ENCODE measurements at places on chromosomes 13 and 19.

DNA sequence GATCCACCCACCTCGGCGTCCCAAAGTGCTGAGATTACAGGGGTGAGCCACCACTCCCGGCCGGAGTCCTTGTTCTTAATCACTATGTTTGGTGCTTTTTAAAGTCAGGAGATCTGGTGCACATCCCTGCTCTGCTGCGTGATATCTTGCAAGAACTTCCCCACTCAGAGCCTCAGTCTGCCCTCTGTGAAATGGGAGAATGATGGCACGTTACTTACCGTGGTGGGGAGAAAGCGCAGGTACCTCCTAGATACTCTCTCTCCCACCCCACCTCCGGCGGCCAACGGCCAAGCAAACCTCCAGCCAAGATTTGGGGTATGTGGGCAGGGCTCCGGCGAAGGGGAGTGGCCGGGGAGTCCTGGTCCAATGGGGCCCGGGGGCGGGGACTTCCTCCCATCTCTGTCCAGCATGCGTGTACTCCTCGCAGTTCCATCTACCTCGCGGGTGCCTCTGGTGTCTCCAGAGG lies at the start of gene RYR1:
Gene RYR1 (plus strand): TSS at position 424 of the 466 bp plus-strand sequence. CDS start 139 bp downstream, outside the sequence.
- DNase-seq, result peak; percentile 28

GRCh38 chr19:34363094-34363493 lies 1.9 kb upstream of the GPI start:
- DNase-seq, result peak; percentile 28

- no peak for DNase-seq
Measured at GRCh38 chr13:107118506-107118905, 550.6 kb upstream of the ARGLU1 start.

- no peak for DNase-seq
Measured at GRCh38 chr19:30304540-30304939, 67.6 kb upstream of the ZNF536 start.

DNA sequence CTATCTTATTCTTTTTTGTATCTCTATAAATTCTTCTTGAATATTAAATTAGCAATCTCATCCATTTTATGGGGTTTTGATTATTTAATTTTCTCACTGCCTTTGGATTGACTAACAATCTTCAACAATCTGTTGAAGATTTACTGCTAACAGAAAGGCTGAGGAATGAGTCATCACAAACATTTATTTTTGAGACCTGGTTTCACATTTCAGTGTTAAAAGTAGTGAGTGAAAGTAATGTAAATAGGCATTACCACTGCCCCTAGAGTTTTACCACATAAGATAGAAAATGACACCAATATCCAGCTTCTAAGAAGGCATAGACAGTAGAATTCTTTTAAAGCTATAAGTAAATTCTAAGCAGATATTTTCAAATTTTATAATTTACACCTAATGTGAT lies 472.8 kb downstream of the OLFM4 start:
- DNase-seq, result no peak

DNA sequence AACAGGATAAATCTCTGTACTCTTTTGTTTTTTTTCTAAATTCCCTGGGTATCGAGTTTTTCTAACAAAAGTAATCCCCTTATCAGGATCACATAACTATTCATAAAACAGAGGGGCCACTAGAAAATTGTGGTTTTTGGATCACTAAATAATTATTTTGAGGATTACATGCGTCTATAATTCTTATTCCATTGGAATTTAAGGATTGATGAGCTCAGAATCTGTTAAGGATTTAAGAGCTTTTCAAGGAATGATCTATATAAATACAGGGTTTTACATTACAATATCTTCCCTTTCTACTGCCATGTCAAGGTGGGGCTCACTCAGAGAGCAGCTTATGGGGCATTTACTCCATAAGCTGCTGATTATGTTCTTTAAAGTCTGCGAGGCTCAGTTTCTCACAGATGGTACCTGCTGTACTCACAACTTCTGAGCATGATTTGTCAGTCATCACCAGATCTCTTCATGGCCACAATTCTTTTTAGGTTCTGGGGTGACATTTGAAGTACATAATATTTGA lies 449.8 kb downstream of the PCDH17 start:
- no peak for DNase-seq

GRCh38 chr19:38713227-38713649 lies 31.0 kb downstream of the CAPN12 start:
- no peak for DNase-seq

DNA sequence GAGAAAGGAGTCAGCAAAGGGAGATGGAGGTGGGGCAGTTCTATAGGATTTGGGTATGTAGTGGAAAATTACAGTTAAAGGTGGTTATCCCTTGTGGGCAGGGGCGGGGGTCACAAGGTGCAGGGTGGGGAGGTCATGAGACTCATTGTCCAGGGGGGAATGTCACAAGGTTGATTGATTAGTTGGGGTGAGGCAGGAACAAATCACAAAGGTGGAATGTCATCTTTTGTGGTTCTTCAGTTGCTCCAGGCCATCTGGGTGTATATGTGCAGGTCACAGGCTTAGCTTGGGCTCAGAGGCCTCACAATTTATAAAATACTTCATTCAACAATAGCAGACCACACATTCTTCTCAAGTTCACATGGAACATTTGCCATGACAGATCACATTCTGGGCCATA lies 109.6 kb downstream of the ATP11A start:
- no peak for DNase-seq

GRCh38 chr19:34313188-34313587 lies 51.8 kb upstream of the GPI start:
- DNase-seq, result no peak

DNA sequence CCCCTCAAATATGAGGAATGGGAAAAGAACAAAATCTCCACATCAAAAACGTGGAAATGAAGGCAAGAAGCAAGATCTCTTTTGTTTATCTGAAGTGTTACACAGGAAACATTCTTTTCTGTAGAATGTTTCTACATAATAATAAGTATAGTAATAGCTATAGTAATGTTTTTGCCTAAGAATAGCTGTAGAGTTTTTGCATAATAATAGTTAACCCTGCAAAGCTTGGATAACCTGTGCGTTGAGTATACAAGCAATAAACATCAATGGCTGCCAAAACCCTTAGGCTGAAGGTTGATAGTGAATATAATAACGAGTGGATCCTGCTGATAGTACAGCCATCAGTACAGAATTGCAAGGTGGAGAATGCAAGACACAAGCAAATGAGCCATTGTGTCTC lies 11.1 kb upstream of the LILRA5 start:
- DNase-seq, result no peak

GRCh38 chr13:40333226-40333625 lies 333.2 kb downstream of the FOXO1 start:
- no peak for DNase-seq

DNA sequence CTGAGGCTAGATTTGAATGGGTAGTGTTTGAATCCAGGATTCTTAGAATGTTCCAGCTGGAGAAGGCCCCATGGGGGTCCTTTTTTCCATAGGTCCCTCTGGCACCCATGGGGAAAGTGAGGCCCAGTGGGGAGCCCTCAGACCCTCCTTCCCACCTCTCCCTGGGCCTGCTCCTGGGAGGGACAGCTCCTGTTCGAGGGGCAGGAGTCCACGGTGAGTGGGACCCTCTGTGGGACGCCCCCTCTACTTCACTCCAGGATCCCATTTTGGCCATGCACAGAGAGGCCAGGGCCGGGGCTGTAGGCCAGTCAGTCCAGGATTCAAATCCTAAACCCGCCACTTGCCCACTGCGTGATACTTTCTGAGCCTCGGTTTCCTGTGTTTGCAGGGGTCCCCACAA lies 7.6 kb downstream of the MEF2B start:
- DNase-seq, result no peak

- no peak for DNase-seq
Measured at GRCh38 chr13:49932066-49932465, 4.1 kb downstream of the SPRYD7 start.

DNA sequence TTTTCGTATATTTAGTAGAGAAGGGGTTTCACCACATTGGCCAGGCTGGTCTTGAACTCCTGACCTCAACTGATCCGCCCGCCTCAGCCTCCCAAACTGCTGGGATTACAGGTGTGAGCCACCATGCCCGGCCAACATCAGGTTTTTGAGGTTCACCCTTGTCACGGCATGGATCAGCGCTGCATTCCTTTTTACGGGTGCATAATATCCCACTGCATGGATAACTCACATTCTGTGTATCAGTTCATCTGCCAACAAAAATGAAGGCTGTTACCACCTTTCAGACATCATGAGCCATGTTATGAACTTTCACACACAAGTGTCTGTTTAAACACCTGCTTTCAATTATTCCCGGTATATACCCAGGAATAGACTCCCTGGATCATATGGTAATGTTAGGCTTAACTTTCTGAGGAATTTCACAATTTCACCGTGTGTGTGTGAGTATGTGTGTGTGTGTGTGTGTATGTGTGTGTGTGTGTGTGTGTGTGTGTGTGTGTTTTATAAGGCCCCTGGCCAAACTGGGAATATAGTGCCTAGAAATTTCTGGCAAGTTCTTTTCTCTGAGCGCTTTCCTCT lies 52.2 kb downstream of the AP1M1 start:
- DNase-seq, result no peak

- no peak for DNase-seq
Measured at GRCh38 chr13:78680115-78680561, 21.2 kb upstream of the OBI1 start.

DNA sequence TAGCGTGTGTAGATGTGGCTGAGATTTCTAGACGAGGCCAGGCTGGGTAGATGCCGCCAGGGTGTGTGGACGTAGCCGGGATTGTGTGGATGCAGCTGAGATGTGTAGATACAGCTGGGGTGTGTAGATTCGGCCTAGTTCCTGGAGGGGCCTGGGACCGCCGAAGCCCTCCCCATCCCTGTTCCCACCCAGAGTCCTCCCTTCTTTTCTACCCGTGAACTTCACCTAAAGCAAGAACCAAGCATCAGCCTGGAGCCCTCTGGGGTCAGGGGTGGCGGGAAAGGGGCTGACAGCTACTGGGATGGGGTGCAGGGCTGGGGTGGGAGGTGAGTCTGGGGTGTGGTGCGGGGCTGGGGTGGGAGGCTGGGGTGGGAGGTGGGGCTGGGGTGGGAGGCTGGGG lies 768 bp downstream of the TMPRSS9 start:
- DNase-seq, result no peak

- no peak for DNase-seq
Measured at GRCh38 chr13:25371158-25371874, 458 bp upstream of the ATP8A2 start.

GRCh38 chr19:27966390-27966816 lies 1246.5 kb downstream of the UQCRFS1 start:
- DNase-seq, result peak; percentile 53

DNA sequence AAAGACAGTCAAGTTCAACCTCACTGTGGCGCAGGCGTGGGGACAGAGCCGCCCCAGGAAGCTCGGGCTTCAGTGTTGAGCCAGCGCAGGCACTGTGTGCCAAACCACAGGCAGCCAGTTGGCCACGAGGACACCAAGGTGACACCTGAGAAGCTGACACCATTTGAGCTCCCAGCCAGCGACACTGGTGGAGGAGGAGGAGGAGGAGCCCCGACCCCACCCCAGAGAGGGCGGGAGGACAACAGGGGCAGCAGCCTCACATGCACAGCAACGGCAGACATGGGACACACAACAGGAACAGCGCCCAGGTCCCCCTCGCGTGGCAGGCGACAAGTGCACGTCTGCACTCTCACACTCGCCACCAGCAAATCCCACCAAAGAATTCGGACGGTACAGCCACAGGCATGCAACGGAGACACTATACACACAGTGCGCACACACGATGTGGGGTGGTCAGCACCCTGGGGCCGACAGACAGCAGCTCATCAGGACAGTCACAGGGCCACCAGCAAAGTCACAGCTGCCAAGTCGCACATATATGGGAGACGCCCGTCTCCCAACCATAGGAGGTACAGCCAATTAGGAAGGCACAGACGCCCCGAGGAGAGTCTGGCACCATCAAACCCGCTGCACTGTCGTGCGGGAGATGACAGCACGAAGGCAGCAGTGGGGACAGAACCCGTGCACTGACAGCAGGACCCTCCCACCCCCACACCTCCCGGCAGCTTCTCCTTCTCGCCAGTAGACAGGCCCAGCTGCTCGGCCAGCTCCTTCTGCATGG lies 3.4 kb downstream of the EIF3G start:
- no peak for DNase-seq

- DNase-seq, result peak; percentile 97
Measured at GRCh38 chr19:1040476-1041271, 767 bp downstream of the ABCA7 start.

DNA sequence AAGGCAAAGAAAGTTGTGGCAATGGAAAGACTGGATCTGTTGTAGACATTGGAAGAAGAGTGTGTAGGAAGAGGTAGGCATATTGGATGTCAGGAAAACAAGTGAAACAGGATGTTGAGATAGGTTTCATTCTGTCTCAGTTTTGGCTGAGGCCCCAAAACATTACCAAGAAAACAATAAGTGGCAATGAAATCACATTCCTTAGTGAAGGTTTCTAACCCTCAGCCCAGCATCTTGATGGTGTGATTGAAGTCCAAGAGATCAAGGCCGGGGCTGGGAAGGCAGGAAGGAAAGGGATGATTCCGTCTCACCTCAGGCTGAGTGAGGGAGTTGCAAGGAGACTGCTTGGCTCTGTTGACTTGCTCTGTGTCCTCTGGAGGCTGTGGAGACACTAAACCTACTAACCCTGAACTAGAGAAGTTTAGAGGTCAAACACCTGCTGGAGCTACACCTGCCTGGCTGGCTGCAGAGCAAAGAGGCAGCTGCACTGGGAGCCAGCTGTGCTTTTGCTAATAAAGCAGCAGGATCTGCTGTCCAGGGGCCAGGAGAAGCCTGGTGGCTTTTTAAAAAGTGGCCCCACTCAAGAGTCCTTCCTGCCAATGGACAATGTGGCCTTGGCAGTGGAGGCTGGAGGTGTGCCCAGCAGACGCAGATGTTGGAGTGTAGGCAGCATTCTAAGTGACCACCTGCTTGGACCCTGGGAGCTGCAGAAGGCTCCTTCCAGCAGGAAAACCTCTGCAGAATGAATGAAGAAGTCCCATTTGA lies 53.6 kb downstream of the DGKH start:
- DNase-seq, result no peak

DNA sequence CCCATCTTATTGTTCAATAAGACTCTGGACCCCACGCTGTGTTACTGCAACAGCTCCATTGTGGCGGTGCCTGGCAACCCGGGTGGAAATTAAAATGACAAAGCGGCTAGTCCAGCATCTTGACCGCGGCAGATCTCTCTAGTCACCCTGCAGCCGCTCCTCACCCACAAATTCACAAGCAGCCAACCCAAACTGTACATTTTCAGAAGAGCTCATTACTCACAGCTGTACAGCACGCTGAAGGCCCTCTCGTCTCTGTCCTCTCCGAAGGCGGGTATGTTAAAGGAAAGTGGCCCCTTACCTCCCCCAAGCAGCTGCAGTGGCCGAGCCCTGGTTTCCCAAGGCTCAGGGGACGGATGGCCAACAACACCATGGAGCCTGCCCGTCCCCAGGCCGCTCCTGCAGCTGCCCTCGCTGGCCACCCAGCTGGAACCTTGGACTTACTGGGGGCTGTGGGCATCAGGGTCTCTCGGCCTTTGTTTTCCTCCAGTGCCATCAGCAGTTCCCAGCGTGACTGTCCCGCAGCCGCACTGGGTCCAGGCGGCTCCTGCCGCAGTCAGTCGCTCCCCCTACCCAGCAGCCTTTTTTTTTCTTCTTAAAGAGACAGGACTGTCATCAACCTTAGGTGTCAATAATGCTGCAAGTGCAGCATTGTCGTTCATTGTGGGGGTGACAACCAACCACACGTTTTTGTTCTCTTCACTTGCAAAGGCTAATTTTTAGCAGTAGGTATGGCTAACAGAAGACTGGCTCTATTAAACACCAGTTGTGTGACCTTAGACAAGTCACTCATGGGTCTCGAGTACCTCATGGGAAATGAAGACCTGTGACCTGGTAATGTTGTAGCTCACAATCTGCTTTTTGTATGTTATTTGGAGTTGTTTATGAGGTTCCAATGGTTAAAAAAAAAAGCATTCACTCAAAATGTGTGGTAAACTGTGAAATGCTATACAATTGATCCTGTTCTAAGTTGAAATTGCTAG lies at the start of gene SACS:
Gene SACS (minus strand): TSS at position 532 of the 983 bp plus-strand sequence. CDS start 22,463 bp downstream, outside the sequence.
- no peak for DNase-seq

Data from NAMALWA (cell line).